Naive thymus-derived CD8-positive, alpha-beta T cell (primary cell): ENCODE measurements at places on chromosomes 11 and 22.

DNA sequence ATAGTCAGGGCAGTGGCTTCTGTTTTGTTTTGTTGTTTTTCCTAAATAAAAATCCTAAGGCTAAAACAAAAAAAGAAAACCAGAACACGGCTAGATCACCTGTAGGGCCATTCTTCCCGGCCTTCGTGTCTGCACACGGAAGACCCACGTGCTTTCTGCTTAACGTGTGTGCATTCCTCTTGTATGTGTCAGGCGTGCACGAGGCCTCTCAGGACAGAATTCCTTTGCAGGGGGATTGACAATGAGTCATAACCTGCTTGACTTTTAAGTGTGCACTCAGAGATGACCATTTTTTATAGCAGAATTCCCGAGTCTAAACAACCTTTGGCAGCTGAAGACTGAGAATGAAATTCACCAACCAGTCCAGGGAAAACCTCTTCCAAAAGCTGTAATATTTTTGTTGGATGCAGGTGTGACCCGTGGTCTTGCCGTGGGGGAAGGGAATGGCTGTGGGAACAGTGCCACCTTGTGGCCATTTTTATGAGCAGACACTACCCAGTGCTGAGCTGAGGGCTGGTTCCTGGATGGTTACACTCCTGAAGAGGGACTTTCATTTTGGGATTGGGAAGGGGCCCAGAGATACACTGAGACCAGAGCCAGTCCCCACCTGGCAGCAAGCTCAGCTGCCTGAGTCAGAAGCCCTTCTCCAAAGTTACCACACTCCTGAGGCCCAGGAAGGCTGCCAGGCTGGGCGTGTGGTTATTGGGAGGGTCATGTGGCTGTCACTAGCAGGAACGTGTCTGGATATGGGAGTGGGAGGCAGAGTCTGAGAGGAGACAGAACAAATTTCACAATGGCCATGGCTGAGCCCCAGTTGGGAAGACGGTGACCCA is 35.7 kb upstream of the DKK3 start:
- peak; percentile 68 for DNase-seq

DNA sequence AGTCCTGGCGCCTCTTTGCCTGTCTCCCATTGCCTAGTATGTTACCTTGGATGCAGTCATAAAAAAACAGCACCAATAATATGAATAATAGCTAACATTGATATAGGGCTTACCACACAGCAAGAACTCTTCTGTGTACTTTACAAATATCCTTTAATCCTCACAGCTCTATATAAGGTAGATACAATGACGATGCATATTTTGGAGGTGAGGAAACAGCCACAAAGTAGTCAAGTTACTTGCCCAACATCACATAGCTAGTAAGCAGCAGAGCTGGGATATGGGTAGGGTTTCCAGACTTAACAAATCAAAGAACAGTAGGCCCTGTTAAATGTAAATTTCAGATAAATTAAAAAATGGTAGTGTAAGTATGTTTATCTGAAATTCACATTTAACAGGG is 128.8 kb downstream of the ST3GAL4 start:
- DNase-seq: no peak

DNA sequence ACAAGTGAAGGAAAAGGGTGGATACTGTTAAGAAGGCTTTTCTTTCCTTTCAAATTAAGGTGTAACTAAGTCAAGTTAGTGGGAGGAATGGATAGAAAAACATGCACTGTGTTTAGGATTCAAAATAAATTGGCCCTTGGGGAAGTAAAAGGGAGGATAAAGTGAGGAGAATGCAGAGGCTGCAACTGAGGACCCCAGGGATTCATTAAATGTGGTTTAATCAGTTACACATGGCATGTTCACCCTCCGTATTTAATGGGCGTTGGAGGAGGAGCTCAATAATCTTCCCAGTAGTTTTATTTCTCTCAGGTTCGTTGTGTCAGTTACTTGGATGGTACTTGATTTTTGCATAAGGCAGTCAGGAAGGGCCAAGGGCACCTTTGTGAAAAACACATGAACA is 966.3 kb downstream of the JRKL start:
- DNase-seq: no peak

DNA sequence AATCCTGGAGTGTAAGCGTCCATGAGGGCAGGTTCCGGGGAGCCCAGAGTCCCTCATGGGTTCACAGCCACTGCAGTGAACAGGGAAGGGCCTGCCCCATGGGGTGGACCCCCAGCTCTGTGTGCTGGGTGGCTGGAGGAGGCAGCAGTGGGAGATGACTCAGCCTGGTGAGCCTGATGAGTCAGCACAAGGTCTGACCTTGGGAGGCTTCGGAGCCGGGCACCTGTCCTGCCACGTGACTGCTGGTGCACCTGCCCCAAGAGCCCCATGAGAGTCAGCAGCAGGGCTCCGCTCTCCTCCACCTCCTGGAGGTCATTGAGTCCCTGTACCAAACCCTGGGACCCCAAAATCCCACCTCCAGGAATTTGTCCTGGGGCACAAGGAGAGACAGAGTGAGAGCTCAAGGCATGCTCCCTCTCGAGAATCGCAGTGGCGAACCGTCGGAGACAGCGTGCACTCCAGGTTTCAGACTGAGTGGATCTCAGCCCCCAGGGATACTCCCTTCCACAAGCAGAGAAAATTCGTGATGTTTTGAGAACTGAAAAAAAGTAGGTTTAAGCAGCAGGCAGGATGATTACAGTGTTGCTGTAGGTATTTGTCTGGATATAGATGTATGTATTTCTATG is 1221.7 kb downstream of the BRD1 start:
- DNase-seq: no peak
